IMR-90 (cell line): ENCODE measurements at places on chromosomes 5 and 9. TPM values are rescaled to one million over a fixed set of nuclear protein-coding genes. Genes with fewer than 3 reads are reported as not detected.

The NIM1K gene
- 0.54 and 0.56 TPM in 2 replicates for total RNA-seq

The ZNF483 gene
- 0.90 and 1.4 TPM in 2 replicates for total RNA-seq

DNA sequence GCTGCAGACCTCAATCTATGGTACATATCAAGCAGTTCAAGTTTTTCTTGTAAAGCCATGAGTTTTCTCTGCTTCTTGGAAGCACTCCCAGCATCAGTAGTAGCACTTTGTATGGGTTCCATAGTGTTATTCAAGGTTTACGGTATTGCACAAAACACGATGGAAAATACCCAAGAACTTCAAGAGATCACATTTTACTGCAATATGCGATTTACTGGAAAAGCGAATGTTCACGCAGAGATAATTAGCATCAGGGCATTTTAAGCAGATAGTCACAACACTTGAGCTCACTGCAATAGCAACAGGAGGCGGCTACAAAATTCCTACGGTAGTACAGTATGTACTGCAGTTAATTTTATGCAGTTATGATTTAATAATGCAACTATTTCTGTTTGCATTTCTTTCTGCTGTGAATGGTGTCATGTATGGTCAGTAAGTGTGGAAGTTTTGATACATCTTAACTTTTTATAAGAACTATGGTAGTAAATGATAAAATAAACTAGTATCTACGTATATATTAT lies 200.8 kb downstream of the SMARCA2 start:
- no peak for DNase-seq

The FOXD4L3 gene
- total RNA-seq = under 0.01 TPM in 1 of 2 replicates, not detected in the other

GRCh38 chr5:157596487-157596886 lies 20.9 kb upstream of the ADAM19 start:
- DNase-seq = no peak
